Posterior cingulate gyrus (tissue), 11 donors: ENCODE measurements at places on chromosomes 3 and 15.

- DNase-seq: no peak
Measured at GRCh38 chr3:100761211-100761942, 52.1 kb downstream of the TFG start.

DNA sequence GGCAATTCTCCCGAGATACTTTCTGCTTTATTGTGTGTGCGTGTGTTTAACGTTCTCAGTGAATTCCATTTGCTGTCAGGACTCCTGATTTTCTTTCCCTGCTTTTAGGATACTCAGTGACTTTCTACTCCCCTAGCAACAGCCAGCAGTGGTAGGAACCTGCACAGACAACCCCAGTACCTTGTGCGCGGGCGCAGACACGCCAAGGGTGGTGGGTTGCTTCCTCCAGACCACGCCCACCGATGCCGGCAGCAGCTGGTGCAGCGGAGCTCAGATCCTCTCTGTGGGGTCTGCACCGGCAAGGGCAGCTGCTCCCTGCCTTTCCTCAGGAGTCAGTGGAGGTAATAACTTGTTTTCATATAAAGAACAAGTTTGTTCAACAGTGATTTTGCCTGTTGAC, 225.1 kb upstream of the NDN start:
- no peak for DNase-seq

GRCh38 chr3:140428380-140428779, 249.5 kb upstream of the TRIM42 start:
- no peak for DNase-seq

DNA sequence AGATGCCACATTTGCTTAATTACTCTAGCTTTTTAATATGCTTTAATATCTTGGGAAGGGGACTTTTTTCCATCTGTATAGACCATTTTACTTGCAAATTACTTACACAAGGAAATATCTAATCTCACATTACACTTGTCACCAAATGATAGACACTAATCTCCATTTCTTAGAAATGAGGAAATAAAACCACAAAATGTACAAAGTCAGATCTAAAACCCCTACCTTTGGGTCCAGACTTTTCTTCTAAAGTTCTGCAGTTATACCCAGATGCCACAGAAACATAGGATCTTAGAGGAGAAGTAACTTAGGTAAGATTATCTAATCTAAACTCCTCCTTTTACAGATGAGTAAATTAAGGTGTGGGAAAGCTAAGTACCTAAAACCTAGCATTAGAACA, 44.3 kb downstream of the CD200R1L start:
- no peak for DNase-seq

DNA sequence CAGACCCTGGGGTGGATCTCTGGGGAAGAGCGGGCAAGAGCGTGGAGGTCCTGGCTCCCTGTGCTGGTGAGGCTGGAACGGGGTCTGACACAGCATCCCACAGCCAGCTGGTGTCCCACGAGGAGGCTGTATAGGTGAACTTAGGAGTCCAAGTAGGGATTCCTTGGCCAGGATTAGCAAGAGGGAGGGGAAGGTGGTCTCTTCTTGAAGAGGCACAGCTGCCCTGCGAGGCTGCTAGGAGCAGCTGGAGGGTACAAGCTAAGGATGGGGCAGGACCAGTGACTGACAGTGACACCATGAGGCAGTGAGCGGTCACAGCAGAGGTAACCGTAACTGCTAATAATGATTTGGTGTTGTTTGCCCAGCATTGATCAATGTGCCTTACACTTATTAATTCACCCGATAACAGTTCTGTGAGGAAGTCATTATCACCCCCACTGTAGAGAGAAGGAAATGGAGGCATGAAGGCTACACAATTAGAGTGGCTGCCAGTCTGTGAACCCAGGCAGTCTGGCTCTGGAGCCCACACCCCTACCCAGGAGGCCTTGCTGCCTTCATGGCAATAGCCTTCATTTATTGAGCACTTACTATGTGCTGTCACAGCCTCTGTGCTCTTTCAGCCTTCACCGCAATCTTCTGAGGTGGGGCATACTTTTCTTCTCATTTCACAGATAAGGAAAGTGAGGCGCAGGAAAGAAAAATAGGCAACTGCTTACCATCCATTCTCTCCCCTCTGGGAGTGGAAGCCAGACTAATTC, 59.4 kb downstream of the TMEM44 start:
- DNase-seq: no peak

- DNase-seq: no peak
Measured at GRCh38 chr3:15361494-15362214, 29.3 kb upstream of the SH3BP5 start.

DNA sequence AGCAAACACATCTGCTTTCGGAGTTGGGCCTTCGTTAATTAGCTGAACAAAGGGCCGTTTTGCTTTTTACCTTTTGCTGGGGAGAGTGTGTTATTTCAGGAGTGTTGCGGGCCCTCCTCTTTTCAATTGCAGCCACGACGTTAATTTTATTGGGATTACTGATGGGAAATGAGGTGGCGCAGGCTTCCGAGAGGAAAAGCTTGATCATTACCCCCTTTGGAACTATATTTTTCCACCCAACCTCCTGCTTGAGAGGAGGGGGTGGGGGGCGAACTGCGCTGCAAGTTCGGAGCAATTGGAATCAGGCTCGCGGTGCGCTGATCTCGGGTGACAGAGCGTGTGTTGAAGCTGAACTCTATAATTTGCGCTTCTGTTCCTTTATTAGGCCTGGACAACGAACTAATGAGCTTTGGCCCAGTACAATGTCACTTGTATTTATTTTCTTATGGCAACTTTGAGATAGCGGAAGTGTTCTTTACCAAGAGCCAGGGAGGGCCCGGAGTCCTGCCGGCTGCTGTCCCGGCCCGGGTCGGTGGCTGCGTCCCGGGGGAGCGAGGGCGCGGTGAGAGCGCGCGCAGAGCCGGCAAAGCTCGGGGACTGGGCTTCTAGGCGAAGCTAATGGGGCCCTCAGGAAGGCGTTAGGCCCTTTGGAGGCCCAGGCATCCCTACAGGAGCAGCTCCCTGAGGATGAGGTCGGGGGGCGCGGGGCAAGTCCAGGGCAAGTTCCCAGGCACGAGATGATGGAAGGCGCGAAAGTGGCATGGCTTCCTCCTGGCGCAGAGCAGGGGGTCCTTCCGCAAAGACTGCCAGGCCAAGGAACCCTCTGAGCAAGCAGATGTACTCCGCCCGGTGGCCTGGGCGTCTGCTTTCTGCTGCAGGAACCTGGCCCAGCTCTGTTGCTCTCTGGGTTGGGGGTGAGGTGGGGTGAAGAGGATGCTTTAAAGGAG, 12.9 kb downstream of the NR2F2 start:
- DNase-seq: no peak

DNA sequence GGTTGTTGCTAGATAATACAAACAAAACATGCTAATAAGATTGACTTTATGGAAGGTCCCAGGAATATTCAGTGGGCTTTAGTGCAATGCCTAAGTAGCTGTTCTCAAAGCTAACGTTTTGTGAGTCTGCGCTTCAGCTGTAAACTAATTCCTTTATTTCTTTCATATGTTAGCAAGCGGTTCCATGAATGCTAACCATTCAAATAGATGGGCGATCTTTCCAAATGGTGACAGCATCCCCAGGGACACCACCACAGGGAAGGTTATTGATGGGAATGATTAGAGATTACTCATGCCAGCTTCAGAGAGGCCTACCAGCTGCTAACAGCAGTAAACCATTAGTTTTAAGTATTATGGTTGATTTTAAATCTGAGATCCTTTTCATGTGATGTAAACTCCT, 405.7 kb upstream of the MCTP2 start:
- no peak for DNase-seq

DNA sequence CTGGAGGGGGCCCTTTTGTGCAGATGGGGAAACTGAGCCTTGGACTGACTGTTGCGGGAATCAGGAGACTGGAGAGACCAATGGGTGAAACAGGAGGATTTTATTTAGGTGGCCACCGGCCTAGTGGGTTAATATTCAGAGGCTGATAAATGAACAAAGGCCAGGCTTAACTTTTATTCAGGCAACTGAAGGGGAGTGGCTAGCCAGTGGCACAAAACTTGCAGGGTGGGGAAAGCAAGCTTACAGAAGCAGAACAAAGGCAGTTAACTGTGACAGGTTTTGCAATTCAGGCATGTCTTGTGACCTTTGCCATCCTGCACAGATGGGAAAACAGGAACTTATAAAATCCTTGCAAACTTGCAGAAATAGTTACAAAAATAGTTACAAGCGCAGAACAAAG, 24.9 kb upstream of the ACAD9 start:
- peak; percentile 38 for DNase-seq

DNA sequence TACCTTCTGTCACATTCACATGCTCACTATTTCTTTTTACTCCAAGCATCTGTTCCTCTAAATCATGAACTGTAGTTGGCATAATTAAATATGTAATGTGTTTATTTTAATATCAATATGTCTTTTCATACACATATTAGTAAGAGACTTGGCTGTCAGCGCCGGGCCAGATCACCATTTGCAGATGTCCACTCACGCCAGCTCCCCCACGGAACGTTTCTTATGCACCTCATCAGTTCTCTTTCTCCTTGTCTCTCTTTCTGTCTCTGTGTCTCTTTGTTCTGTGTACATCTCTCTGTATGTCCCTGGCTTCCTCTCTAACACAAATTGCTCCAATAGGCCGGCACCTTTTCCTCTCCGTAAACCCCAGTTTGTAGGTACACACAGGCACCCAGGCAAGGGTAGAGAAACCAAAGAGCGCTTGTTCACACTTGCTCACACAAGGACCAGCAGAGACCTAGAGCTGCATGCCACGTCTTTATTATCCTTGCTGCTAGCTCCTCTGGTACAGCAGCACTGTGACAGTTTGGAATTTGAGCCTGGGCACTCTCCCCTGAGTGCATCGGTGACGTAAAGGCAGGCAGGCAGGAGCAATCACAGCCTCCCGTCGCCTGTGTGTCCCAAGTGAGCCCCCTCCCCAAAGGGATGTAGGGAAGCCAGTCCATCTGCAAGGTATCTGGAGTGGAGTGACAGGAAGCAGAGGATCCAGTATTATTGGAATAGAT, 40.4 kb downstream of the CACNA1D start:
- no peak for DNase-seq

DNA sequence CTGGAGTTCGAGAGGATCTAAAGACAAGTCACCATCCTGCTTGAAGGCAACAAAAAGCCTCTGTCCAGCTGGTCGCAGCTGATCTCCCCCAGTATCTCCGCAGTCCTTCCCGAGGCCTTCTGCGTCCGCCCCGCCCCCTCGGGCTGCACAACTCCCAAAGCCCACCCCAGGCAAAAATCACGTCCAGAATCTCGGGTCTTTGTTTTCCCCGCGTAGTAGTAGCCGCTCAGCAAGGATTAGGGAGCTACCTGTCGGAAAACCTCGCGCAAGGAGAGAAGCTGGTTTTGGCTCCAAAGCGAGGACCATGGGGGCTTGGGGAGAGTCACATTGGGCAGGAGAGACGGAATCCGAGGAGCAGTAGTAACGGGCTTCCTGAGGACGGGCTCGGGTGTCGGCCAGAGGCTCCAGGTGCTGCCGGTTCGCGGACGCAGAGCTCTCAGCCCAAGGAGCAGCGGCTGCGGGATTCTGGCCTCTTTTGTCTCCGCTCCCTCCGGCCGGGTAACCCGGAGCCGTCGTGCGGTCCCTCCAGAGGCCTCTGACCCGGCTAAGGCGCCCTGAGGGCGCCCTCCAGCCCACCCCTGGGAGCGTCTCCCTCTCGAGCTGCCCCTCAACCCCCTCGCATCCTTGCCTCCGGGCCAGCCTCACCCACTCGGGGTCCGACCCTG, 401 bp downstream of the ZSCAN29 start:
- no peak for DNase-seq

- DNase-seq: no peak
Measured at GRCh38 chr3:177646749-177647148, 449.5 kb upstream of the TBL1XR1 start.

GRCh38 chr3:117545484-117545883, 835.9 kb downstream of the TUSC7 start:
- DNase-seq: no peak

DNA sequence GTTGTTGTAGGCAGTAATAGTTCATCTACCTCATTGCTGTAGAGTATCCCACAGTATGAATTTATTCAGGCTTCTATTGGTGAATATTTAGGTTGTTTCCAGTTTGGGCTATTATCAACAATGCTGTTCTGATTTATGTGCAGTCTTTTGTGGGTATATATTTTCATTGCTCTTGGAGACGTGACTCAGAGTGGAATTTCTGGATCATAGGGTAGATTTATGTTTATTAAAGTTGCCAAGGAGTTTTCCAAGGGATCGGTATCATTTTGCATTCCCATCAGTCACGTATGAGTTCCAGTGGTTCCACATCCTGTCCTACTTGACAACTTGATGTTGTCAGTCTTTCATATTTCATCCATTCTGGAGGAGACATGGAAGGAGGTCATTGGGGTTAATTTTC, 8.4 kb upstream of the HRH1 start:
- DNase-seq: no peak

DNA sequence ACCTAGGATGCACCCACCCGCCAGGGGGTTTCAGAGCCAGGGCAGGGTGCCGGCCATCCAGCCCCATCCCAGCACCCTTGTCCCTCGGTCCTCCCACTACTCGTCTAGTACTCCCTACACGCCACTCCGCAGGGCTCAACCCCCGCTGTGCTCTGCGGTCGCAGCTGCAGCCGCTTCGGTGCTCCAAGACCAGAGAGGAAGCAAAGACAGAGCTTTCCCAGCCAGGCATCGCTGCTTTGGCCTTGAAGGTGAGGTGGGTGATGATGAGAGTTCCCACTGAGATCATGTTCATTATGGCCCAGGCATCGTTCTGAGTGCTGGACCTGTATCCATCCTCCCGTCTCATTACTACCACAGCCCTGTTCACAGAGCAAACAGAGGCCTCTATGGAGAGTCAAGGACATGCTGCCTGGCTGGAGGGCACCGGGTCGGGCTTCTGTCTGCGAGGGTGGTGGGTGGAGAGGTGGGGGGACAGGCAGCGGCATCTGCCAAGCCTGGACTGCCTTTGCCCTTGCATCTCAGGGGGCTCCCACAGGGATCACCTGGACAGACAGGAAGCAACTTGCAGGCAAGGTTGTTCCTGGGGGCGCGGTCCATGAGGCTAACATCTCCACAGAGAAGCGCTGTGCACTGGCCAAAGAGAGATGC, 66.9 kb downstream of the KLF13 start:
- DNase-seq: peak; percentile 84

DNA sequence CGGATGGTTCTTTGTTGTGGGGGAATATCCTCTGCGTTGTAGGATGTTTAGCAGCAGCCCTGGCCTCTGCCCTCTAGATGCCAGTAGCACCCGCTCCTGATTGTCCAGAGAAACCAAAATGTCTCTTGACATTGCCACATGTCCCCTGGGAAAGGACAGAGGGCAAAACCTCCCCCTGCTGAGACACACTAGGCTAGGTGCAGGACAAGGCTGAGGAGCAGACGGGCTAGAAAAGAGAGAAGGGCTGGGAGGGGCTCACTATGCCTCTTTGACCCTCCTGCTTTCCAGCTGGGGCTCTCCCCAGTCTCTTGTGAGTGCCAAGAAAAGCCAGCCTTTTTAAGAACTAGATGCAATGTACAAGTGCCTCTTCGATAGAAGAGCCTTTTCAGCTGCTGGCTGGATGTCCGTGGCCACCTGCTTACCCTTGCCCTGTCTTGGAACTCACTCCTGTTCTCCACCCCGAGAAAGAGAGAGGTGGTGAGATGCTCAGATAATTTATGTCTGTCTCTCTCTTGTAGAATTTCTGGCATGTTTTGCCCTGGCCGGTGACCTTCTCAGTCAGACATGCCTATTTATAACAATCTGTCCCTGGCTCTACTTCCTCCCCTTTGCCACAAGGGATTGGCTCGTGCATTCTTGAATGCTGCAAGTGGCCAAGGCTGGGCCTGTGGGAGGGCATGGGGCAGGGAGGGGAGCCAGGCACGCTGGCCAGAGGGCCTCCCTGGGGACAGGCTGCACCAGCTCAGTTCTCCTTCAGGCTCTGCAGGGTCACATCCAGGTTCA, 142.6 kb downstream of the RPLP1 start:
- no peak for DNase-seq

- DNase-seq: peak; percentile 34
Measured at GRCh38 chr3:41960826-41961750, 815 bp downstream of the ULK4 start.
